Mammary epithelial cell (primary cell): ENCODE measurements at places on chromosomes 12 and 14. TPM values are rescaled to one million over a fixed set of nuclear protein-coding genes. Genes with fewer than 3 reads are reported as not detected.

The TBX5 gene
- polyA plus RNA-seq: not detected

The GYS2 gene
- polyA plus RNA-seq: not detected

The PLEKHD1 gene
- polyA plus RNA-seq: not detected

The MAPKAPK5 gene
- polyA plus RNA-seq: 38.7 TPM

The SCYL2 gene
- polyA plus RNA-seq: 17.9 TPM

The ZC3H10 gene
- 0.87 TPM for polyA plus RNA-seq

The NOXRED1 gene
- polyA plus RNA-seq: 0.09 TPM

The GOLT1B gene
- polyA plus RNA-seq: 42.2 TPM

The MYO1H gene
- polyA plus RNA-seq: not detected

The PSMC6 gene
- 43.7 TPM for polyA plus RNA-seq

The SERPINA12 gene
- not detected for polyA plus RNA-seq

DNA sequence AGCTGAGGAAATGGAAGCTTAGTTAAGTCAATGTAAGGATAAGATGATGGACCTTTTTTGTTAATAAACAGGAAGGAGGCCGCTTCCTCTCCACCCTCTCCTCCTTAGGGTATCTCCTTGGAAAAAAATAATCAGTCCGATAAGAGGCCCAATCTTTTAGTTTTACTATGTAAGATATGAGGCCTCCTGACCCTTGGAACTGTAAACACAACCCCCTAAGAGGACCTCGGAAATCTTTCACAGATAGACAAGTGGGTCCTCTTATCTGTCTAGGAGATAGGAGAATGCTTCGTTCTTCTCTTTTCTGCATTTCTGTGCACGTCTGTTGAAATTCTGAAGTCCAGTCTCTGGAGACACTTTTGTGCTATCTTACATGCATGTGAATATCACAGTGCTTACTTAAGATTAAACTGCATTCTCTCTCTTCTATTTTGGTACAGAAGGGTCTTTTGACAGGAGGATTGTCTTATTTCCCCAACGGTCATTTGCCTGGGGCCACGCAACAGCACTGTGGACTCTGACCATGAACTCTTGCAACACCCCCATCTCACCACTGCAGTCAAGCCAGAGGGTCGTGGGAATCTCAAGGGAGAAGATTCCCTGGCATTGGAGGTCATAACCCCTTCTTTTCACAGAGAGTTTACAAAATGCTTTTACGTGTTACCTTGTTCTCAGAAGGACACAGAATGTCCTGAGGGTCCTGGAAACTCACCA is 313.0 kb upstream of the RTL1 start:
- DNase-seq: no peak

GRCh38 chr12:11178250-11178649 is 7.3 kb downstream of the SMIM10L1 start:
- DNase-seq: no peak

- DNase-seq: no peak
Measured at GRCh38 chr12:45601888-45602287, 127.6 kb upstream of the ARID2 start.

DNA sequence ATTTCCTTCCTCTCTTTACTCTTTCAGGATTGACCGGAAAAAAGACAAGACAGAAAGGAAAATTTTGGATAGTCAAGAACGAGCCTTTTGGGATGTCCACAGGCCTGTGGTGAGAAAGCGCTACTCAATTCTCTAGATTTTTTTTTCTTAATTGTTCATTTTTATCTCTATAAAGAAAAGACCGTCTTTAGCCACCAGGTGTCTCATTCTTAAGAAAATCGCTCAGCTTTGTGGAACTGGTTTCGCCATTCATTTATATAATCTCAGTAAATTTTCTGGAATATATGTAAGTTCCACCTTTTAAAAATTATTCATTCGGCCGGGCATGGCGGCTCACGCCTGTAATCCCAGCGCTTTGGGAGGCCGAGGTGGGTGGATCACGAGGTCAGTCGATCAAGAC is 421.1 kb downstream of the DPF3 start:
- no peak for DNase-seq

GRCh38 chr12:12384571-12385340 is 27.9 kb downstream of the BORCS5 start:
- no peak for DNase-seq

DNA sequence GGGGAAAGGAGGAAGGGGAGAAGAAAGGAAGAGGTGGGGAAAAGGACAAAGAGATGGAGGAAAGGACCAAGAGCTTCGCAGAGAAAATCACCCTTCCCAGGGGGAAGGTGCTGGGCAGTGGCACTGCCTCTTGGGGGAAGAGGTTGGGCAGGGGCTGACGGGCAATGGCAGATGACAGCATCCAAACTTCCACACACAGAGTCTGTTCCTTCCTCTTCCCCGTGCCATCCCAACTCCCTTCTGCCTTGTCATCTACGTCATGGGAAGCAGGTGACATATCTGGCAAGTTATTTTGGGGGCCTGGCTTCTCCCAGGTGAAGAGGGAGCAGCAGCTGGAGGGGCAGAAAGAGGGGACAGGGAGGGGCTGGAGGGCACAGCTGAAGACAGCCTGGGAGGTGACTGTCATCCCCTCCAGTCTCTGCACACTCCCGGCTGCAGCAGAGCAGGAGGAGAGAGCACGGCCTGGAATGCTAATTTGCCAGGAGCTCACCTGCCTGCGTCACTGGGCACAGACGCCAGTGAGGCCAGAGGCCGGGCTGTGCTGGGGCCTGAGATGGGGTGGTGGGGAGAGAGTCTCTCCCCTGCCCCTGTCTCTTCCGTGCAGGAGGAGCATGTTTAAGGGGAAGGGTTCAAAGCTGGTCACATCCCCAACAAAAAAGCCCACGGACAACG is 43.9 kb upstream of the IQSEC3 start:
- no peak for DNase-seq

- DNase-seq: no peak
Measured at GRCh38 chr12:95505039-95505438, 31.1 kb downstream of the METAP2 start.

- DNase-seq: no peak
Measured at GRCh38 chr14:61256826-61257468, 24.2 kb downstream of the TMEM30B start.

DNA sequence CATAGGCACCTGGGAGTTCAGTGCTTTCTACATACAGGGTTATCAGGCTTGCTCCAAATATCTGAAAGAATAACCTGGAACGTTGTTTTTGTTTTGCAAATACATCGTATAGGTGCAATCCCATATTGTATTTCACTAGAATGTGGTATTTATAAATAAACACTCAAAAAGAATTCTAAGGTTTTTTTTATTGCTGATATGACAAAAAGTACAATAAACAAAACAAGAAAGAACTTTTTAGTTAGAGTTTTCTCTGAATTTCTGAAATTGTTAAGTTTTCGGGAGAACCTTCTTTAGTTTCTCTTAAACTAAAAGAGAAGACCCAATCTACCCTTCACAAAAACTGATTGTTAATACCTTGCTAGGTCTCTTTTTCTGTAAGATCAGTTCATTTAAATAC is 225.8 kb downstream of the CCDC59 start:
- no peak for DNase-seq

DNA sequence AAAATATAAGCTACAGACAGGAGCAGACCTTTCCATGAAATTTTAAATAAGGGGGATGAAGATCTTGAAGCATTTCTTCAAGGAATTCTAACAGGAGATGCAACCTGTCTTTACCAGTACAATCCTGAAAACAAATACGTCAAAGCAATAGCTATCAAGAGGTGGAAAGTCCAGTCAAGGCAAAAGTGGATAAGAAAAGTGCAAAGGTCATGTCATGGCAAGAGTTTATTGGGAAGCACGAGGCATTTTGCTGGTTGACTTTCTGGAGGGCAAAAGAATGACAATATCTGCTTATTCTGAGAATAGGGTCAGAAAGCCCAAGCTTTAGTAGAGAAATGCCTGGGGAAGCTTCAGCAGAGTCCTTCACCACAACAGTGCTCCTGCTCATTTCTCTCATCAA is 34.3 kb upstream of the PRB4 start:
- no peak for DNase-seq

GRCh38 chr14:67501670-67502069 is 13.1 kb upstream of the TMEM229B start:
- DNase-seq: no peak

DNA sequence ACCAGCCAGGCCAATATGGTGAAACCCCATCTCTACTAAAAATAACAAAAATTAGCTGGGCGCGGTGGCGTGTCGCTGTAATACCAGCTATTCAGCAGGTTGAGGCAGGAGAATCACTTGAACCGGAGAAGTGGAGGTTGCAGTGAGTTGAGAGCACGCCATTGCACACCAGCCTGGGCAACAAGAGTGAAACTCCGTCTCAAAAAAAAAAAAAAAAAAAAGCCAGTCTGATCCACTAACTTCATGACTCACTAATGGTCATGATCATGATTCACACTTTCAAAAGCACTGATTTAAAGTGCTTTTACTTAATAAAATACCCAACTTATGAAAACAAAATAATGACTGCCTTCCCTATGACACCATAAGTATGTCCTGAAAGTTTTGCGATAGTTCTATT is 38.4 kb upstream of the CPM start:
- peak; percentile 87 for DNase-seq

- no peak for DNase-seq
Measured at GRCh38 chr14:81273521-81273920, 52.8 kb upstream of the GTF2A1 start.

GRCh38 chr12:125259178-125259867 is 194.1 kb downstream of the AACS start:
- no peak for DNase-seq

GRCh38 chr12:40103043-40103442 is 2.8 kb downstream of the SLC2A13 start:
- no peak for DNase-seq

GRCh38 chr14:55814064-55814463 is 234.1 kb downstream of the KTN1 start:
- DNase-seq: no peak

DNA sequence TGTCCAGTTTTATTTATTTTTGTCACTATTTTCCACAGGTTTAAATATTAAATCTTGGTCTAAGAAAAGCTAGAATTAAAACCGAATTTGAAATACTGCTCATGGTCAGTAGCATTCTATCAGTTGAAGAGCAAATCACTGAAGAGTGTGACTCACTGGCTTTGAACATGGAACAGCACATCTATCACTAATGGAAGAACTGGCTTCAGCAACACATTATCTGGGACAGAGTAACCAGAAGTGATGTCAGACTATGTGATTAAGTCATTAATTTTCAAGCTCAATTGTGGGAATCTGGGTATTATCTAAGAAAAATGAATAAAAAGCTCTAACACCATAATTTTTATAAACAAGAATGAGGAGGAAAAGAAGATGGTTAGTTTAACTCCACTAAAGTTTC is 527.5 kb downstream of the TMTC2 start:
- DNase-seq: no peak

DNA sequence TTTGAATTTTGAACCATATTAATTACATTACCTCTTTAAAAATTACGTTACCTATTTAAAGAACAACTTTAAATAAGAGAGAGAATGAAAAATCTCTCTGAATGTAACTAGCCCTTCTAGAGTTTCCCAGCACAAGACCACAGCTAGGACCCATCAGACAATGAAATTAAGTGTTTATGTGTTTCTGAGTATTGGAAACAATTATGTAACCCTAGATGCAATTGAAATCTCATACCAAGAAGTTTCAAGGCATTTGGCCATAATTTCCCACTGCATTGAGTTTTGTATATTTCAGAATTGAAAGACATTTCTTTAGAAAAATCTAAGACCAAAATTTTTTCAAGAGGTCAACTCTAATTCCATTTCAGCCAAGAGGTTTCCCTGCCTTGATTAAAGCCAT is 47.1 kb downstream of the SERPINA3 start:
- no peak for DNase-seq

GRCh38 chr12:48192861-48193260 is 9.4 kb downstream of the CCDC184 start:
- no peak for DNase-seq

DNA sequence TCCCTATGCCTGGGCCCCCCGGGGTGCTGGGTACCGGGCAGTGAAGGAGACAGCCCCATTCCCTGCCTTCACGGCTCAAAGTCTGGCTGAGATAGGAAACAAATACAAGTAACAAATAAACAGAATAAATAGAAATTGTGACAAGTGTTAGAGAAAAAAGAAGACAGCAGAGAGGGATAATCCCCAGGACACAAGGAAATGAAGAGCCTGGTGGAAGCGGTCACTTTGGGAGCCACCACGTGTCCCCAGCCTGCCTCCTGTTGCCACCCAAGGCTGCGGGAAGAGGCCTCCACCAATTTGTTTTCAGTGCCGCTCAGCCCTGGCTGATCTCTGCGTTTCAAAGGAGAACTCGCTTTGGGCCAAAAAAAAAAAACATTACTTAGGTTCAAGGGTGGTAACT is 31.2 kb downstream of the RBM19 start:
- DNase-seq: no peak

DNA sequence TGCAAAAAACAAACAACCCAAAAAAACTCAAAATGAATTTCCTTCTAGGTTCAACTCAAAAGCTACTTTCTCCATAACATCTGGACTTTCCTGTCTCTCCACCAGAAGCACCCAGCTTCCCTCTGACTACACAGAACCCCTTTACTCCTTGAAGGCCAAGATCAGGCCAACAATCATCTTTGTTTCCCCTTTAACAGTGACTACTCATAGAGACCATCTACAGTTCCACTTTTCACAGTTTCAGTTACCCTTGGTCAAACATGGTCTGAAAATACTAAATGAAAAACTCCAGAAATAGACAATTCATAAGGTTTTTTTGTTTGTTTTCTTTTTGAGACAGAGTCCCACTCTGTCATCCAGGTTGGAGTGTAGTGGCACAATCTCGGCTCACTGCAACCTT is 11.8 kb downstream of the GCH1 start:
- DNase-seq: no peak

GRCh38 chr12:132921685-132922084 is 34.3 kb upstream of the CHFR start:
- DNase-seq: no peak

DNA sequence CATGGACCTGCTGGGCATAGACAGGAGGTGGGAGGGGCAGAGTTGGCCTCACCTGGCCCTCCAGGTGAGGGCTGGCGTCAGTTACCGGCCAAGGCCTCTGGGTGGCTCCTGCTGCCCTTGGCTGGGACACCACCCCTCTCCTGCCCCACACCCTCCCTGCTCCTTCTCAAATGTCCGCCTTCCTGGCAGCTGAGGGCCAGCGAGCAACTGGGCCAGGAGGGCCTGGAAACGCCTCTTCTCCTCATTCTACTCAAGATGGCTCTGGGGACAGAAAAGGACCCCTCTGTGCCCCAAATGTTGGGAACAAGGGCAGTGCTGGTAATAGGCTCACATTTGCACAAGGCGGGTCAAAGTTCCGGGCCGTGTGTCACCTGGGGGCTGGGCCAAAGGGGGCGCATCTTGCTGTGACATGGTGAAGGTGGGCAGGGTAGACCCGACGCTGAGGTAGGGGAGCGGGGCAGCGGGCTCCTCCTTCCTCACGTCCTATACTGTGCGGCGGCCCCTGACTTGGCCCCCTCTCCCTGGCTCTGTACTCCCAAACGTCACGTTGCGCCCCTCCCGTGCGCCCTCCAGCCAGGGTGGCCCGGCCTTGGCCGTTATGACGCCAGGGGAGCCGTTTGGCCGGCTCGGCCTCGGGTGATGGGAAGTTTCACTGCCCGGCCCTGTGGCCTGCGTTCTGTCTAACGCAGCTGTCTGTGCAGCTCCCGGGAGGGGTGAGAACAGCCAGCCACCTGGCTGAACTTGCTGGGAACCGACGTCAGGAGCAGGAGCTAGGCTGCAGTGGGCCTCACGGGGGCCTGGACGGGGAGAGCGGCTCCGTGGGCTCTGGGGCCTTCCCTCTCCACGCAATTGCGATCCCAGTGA is 18.0 kb upstream of the DLK1 start:
- DNase-seq: no peak

- no peak for DNase-seq
Measured at GRCh38 chr12:31008241-31008761, 65.4 kb upstream of the DDX11 start.

GRCh38 chr12:38875586-38876228 is 29.7 kb downstream of the CPNE8 start:
- DNase-seq: no peak
